ENCODE measurements at places on chromosomes 3 and 15.
A peak's percentile ranks its signal among the peaks of the same experiment; 100 is the strongest.

DNA sequence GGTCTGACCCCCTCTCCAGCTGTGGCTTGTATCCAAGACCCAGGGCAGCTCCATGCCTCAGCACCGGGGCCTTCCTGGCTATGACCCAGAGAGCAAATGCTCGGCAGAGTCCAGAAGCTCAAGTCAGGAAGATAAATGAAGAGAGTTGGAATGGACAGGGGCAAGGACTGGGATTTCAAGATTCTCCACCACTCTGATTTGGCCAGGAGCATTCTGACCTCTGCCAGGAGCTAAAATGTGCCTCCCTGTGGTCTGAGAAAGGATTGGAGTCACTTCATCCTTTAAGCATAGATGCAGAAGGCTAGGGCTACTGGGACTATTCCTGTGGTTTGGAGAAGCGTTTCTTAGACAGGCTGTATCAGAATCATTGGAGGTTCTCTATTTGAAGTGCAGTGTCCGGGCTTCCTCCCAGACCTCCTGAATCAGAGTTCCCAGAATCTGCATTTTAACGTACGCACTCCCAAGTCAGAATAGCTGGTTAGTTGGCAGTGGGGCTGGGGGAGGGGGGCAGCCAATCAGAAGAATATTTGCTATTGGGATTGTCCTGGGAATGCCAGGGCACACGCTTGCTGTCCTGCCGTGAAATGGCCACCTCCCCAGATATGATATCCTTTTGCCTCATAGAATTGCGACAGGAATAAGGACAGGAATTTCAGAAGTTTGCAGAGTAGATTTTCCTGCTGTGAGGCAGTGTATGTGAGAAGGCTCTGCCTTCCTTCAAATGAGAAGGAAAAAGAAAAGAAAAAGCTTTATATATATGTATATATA is 57.4 kb downstream of the HRH1 start:
- no peak for DNase-seq

DNA sequence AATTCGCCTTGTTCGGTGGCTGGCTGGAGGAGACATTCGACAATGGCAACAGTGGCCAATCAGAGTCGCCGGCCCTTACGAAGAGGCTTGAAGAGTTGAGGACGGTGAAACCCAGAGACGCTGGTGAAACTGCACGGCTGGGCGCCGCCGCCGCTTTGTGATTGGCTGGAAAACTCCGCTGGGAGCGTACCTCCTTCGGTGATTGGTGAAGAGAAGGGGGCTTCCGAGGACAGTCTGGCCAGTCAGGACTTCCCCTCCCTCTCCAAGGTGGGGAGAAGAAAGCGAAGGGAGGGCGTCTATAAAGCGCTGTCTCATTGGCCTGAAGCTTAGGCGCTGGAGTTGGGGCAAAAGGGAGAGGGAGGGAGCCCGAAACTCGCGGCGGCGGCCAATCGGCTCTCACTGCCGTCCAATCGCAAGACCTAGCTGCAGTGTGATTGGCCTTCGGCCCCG is 554 bp upstream of the GSK3B start:
- DNase-seq, result peak; percentile 100

DNA sequence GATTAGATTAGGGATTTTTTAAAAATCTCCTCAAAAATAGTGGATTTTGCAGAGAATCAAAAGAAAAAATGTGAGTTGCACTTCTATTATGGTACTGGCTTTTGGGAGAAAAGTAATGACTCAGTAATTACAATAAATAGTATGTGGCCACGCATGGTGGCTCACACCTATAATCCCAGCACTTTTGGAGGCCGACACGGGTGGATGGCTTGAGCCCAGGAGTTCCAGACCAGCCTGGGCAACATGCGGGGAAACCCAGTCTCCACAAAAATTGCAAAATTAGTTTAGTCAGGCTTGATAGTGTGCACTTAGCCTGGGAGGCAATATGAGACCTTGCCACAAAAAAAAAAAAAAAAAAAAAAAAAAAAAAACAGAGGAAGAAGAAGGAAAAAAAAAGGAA is 1098.2 kb downstream of the ZPLD1 start:
- DNase-seq, result no peak

DNA sequence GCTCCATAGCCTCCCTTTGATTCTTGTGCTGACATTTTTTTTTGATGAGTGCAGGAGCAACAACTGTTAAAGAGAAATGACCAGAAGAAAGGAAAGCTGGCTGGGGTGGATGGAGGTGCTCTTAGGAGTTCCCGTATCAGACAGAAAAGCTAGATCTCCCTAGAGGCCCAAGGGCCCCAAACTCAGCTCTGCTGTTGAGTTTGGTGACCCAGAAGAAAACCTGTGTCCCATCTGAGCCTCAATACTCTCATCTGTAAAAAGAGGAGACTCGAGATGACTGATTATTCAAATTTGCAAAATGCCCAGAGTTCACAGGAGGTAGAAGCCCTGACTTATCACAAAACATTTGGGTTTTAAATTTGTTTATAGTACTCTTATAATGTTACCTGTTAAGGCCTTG is 142.4 kb downstream of the TIGIT start:
- DNase-seq, result no peak

DNA sequence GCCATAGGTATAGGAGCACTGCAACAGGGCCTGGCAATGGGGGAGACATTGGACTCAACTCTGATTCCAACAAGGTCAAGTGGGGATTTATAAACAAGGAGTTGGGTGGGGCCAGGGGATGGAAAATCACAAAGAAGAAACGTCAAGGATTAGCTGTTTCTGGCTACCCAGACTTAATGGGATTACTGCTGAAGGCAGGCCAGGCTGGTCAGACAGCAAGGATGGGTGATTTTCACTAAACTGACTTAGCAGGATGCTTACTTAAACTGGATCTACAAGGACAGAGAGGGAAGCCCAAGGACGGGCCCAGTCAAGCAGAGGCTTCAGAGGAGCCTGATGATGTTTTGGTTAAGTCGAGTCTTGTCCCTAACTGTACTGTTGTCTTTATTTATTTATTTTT is 76.2 kb downstream of the USP13 start:
- no peak for DNase-seq

DNA sequence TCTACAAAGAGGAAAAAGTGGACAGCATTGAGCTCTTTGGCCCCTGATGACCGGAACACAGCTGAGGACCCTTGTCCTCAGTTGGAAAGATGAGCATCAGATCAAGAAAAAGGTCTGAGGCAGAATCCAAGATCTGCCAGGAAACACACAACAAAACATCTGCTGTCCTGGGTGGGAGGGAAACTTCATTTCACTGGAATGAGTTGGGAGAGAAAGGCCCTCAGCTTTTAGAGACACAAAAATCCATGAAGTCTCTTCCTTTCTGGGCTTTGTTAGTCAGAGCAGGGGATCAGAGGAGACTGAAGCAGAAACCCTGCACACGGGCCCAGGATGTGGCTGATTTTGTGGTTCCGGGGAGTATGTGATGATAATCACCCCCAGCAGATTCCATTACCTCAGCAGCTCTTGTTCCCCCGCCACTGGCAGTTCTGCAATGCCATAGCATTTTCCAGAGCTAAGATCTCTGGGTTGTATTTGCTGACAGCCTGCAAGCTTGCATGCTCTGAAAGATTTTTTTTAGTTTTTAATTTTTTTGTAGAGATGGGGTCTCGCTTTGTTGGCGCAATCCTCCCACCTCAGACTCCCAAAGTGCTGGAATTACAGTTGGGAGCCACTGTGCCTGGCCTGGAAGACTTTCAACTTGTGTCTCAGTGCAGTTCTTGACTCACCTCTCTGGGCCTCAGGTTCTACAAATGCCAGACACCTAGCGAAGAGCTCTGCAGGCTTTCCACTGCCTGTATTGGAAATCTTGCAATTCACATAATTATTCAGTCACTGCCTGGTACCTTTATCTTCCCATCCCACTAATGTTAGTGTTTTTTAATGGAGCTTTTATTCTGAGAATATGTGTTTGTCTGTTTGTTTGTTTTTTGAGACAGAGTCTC is 5.8 kb upstream of the TATDN2 start:
- DNase-seq, result no peak

GRCh38 chr3:60759439-60759838 is 491.8 kb downstream of the FHIT start:
- DNase-seq, result no peak
